Fibroblast of the aortic adventitia (primary cell): ENCODE measurements at places on chromosomes 7 and 10. TPM values are rescaled to one million over a fixed set of nuclear protein-coding genes. Genes with fewer than 3 reads are reported as not detected.

DNA sequence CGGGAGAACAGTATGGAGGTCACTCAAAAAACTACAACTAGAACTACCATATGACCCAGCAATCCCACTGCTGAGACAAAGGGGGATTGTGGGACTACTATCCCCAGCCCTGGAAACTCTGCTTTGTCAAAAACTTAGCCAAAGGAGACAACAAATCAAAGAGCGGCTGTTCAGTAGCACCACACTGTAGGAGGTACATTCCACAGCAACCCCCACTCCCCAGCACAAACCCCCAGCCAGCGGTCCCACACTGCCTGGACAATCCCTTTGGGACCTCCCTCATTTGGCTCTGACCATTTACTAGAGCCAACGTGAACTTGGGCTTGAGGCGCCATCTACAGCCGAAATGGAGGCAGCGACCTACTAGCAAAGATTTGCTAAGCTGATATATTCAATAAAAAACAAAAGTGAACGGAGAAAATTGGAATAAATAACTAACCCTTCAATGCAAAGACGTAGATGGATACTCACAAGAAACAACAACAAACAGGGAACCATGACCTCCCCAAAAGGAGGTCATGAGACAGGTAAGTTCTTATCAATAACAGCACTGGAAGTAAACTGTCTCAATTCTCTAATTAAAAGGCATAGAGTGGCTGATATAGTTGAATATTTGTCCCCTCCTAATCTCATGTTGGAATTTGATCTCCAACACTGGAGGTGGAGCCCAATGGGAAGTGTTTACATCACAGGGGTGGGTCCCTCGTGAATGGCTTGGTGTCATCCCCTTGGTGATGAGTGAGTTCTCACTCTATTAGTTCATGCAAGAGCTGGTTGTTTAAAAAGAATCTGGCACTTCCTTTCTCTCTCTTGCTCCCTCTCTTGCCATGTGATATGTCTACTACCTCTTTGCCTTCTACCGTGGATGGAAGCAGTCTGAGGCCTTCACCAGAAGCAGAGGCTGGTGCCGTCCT lies 119.0 kb upstream of the KCNMA1 start:
- peak; percentile 80 for DNase-seq

DNA sequence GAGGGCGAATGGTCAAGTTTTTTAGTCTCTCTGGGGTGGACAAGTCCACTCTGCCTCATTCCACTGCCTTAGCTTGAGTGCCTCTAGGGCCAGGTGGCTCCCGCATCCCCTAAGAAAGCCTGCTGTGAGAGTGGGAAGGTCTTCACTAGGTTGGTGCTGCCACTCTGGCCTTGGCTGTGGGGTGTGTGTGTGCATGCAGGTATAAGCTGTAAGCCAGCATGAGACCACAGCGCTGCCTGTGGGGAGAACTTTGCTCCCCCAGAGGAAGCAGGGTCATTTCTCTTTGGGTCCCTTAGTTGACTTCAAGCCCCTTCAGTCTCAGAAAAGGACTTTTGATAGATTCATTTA lies 25.5 kb upstream of the PCBD1 start:
- no peak for DNase-seq

GRCh38 chr10:46247808-46248569 lies 38.8 kb upstream of the ANTXRL start:
- no peak for DNase-seq

The HERC4 gene
- 49.7 and 131 TPM in 2 replicates for total RNA-seq

The CCDC136 gene
- total RNA-seq, result 9.9 and 15.7 TPM in 2 replicates

DNA sequence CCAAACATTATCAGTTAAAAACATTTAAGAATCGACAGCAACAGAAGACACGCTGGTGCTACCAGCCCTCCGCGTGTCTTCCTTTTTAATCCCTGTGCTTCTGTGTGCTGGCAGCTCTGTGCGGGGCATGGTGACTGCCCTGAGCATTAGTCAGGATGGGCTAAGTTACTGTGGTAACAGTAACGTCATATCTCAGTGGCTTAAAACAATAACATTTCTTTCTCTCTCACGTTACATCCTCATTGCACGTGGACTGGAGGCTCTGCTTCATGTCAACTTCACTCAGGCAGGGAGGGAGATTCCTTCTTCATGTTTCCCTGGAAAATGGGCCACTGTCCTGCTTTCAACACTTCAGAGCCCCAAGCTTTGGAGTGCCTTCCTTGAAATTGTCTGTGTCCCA lies 378.5 kb downstream of the CCSER2 start:
- DNase-seq, result no peak

- DNase-seq, result peak; percentile 97
Observed at GRCh38 chr10:31618541-31619291, 299.7 kb downstream of the ZEB1 start.

GRCh38 chr7:157555944-157556641 lies 219.3 kb downstream of the DNAJB6 start:
- no peak for DNase-seq
